ENCODE measurements at places on chromosomes 3 and 15.
A peak's percentile ranks its signal among the peaks of the same experiment; 100 is the strongest.

DNA sequence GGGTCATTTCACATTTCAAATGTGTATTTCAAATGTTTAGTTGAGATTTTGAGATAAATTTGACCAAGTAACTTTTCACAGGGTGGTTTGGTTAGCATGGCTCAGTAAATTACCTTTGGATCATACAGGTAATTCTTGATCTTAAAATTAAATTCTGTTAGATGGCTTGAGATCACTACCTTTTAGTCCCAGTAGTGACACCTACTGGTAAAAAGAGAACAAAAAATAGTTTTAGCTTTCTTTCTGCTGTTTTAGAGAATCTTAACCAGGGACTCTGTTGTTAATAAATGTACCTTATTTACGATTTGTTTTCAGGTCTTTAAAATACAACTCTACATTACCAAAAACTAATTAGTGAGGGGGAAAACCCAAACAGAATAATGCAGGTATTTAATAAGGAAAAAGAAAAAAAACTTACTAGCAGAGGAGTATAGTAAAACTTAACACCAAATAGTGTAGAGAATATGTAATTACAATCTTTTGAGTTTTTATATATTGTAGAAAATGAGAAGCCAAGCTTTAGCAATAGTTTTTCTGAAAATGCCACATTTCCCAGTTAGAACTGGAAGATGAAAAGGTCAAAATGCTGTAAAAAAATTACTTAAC lies 620.3 kb upstream of the AGTR1 start:
- DNase-seq: no peak

DNA sequence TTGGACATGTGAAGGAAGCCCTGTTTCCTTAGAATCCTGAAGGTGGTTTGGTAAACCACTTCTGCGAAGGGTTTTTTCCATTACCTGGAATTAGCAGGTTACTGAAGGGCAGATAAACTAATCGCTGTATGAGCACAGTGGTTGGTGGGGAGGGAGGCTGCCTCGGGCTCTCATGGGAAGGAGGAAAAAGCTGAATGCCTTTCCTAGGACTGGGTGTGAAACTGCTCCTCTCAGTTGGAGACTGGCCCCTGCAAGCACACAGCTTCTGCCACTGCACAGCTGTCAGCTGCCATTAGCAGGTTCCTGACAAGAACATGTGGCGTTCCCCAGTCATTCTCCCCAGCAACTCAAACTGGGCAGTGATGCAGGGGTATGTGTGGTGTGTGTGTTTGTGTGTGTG lies 376.3 kb downstream of the GAP43 start:
- no peak for DNase-seq

GRCh38 chr3:40309418-40309924 lies at the start of gene EIF1B:
TSS of gene EIF1B (plus strand) at chr3:40309707. CDS start at chr3:40309942, 235 bp downstream.
- peak; percentile 98 for DNase-seq

DNA sequence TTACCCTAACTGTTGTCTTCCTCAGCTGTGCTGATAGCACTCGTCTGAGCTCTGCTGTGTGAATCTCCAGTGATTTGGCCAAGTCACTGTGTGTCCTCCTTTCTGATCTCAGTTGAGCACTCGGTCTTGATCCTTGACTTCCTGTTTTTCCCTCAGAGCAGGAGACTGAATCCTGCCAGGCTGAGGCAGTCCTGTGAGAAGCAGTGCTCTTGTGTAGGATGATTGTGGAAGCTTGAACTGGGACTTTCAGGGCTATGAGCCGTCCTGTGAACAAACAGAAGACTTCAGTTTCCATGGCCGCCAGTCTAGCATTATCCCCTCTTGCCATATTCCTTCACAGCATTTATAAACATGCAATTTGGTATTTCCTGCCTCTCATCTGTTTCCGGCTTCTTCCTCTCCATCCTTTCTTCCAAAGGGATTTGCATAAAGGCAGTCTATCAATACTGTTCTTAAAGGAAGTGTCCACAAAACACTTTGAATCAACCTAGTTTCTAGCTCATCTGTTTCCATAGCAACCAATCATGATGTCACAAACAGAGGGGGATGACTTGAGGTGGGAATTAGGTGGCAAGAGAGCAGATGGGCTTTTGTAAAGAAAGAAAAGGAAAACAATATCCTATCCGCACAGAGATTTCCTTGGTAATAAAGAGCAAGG lies 237.2 kb downstream of the AGBL1 start:
- DNase-seq: no peak

DNA sequence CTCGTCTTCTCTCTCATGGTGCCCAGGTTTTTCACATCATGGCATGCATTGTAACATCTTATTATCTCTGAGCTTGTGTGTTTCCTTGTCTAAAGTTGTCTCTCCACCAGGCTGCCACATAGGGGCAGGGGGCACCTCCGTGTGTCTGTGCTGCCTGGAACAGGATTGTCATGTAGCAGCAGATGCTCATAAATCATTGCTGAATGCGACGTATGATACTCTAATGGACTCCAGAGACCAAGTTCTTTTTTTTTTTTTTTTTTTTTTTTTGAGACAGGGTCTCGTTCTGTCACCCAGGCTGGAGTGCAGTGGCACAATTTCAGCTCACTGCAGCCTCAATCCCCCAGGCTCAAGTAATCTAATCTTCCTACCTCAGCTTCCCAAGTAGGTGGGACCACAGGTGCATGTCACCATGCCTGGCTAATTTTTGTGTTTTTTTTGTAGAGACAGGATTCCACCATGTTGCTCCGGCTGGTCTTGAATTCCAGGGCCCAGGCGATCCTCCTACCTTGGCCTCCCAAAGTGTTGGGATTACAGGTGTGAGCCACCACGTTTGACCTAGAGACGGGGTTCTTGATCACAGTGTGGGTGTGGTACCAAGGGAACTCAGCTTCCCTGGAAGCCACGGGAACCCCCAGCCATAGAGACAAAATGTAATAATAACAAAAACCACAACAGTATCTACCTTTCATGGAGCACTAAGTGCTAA lies 4.7 kb upstream of the DNASE1L3 start:
- no peak for DNase-seq

- DNase-seq: no peak
These were observed 297.2 kb downstream of the RPLP1 start for GRCh38 chr15:69749797-69750196.

DNA sequence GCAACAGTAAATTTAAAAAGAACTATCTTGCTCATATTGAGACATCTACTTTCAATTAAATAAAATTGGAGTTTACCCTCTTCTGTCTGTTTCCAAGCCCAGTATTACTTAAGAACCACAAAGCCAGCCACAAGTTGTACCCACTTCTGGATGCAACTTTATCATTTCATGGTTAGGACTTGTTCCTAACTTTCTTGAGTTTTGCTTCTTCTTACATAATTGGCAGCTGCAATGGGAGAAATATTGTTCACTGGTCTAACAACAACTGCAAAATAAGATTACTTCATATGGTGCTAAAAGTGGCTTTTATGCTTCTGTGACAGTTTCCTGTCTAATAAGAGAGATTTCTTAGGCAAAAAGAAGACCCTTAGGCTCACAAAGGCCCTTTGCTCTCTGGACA lies 240.6 kb downstream of the OTOL1 start:
- DNase-seq: no peak

GRCh38 chr3:193660171-193660570 lies 67.2 kb downstream of the OPA1 start:
- no peak for DNase-seq

GRCh38 chr3:128707928-128708494 lies 18.0 kb upstream of the RAB7A start:
- DNase-seq: no peak

DNA sequence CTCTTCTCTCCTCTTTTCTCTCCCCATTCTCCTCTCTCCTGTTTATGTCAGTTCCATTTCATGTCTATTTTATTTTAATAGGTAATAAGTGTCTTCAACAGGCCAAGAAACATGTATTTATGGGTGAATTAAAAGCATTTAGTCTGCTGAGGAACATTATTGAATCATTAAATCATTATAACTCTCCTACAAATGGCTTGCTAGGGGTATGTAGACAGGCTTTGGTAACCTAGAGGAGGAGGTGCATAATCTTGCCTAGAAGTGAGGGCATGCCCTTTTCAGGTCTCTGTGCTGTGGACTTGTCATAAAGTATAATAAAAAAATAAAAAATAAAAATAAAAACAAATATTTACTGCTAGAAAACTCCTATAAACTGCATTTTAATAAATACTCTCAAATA lies 88.9 kb upstream of the SNTN start:
- no peak for DNase-seq

DNA sequence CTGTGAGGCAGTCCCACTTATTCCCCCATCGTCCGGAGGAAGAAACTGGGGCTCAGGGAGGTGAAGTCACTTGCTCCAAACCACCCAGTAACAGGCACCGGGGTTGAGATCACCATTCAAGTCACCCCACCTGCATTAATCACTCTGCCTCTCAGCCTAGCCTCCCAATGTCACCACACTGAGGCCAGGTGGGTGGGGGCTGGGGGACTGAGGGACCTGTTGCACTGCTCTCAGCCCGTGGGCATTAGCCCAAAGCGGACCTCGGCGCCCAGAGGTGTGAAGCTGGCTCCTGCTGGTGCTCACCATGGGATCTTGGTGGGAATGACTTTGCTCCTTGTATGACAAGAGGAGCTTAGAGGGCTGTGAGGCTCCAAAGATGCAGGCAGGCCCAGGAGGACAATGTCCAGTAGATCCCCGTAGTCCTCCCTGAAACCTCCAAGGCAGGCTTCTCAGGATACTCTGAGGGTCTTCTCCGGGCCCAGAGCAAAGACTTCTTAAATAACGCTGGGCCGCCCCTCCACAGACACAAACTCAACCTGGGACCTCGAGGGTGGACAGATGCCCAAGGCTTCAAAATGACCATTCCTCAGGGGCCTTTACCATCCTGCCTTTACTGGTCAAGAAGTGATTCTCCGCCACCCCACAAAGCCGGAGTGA lies 1.7 kb downstream of the NT5DC2 start:
- DNase-seq: no peak

DNA sequence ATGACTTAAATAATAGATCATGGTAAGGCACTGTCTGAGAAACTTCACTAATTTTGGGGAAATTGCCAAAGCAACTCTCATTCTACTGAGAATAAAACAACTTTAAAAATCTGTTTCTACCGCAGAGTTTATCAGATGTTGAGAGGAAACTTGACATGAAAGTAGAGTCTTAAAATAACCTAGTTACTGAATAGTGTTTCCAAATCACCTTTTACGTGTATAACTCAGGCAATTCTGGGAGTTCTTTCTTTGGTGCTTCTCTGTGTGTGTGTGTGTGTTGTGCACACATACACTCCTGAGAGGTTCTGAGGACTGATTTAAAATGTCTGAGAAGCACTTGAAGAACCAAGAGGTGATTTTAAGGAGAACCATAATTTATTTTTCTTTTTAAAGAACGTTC lies 236.6 kb downstream of the SV2B start:
- DNase-seq: no peak

- no peak for DNase-seq
These were observed 133.8 kb upstream of the LRTM1 start for GRCh38 chr3:55061720-55062034.

GRCh38 chr3:165103616-165104015 lies 25.3 kb upstream of the SI start:
- no peak for DNase-seq

DNA sequence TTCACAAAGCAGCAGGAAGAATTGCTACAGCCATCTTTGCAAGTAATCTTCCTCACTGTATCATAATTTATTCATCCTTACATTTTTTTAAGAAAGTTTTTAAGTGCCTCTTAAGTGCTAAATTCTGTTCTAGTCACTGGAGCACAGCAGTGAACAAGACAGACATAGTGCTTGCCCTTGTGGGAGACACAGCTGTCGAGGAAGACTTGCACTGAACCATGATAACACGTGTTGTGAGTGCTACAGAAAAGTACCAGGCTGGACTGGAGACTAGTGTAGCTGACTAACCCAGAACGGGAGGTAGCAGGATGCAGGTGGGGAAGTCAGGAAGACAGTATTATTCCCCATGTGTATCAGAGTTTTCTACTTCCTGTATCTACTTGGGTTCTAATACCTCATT lies 300.6 kb downstream of the TBL1XR1 start:
- DNase-seq: no peak

DNA sequence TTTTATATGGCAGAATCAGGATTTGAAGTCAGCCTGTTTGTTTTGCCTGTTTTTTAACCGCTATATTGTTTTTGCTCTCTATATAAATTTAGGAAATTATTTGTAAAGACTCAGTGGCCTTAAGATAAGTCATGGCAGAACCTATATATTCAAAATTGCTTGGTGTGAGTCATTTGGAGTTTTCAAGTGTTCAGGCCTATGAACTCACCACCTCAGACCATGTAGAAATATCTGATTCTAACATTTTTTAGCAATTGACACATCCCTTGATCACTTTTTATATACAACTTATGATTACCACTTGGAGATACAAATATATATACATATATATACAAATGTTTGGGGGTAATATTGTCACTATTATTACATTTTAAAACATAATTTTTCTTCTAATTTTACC lies 95.7 kb downstream of the VGLL3 start:
- no peak for DNase-seq

GRCh38 chr3:170076715-170077238 lies 39.0 kb downstream of the GPR160 start:
- DNase-seq: no peak

DNA sequence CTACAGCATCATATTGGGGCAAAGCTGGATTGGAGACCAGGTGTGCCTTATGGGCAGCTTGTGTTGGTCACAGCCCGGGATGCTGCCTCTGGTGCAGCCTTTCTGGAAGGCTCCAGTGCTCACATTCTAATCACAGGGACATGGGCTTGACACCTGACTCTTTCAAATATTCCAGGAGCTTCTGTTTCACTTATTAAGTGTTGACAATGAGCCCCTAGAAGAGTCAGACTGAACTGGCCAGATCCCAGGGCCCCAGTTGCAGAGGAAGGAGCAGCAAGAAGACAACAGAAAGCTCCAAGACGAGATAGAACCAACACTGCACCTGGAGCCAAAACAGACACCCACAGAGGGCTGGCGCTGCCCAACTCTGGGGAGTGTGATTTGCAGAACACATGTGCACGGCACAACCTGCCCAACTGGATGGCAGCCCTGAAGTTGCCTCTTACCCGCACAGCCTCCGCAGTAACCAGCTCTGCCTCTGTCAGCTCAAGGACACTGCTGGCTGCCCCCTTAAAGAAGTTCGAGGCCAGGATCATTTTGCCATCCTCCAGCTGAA lies 30.3 kb downstream of the ALDH1L1 start:
- DNase-seq: no peak

GRCh38 chr15:52520421-52520820 lies 8.3 kb downstream of the MYO5A start:
- no peak for DNase-seq

GRCh38 chr15:44719293-44719999 lies 8.1 kb downstream of the B2M start:
- no peak for DNase-seq

Measured in adrenal gland (tissue), 19 donors.